ENCODE measurements at places on chromosomes 12 and 14. TPM values are rescaled to one million over a fixed set of nuclear protein-coding genes. Genes with fewer than 3 reads are reported as not detected.

The PPFIA2 gene
- not detected for total RNA-seq

The SPTB gene
- 0.81 TPM for total RNA-seq

The LMO3 gene
- not detected for total RNA-seq

The STK38L gene
- 5.4 TPM for total RNA-seq

The TAS2R20 gene
- total RNA-seq = 2.4 TPM

The C3AR1 gene
- total RNA-seq = 2.2 TPM

The IL31 gene
- not detected for total RNA-seq

- no peak for DNase-seq
Measured at GRCh38 chr12:50661300-50662115, 102.4 kb upstream of the ATF1 start.

- no peak for DNase-seq
Measured at GRCh38 chr12:2722806-2723205, 72.0 kb upstream of the FKBP4 start.

- peak; percentile 48 for DNase-seq
Measured at GRCh38 chr14:54681811-54682261, 114.9 kb downstream of the SAMD4A start.

GRCh38 chr12:45599196-45599595, 130.3 kb upstream of the ARID2 start:
- DNase-seq = no peak

DNA sequence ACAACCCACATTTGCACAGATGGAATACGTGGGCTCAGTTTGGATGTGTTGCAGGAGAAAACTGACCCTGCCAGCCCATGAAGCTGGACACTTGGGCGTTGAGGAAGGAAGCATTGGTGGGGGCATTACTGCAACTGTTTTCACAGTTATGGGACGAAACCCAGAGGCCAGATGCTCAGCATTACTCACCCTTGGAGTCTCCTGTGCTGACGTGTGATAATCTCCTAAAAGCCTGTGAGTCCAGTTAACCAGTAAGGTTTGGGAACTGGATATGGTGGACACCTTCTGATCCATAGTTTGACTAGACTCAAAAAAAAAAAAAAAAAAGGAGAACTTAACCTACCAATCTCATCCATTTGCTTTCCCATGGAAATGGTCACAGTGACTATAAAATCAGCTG, 52.8 kb upstream of the EGLN3 start:
- no peak for DNase-seq

All from hematopoietic multipotent progenitor cell (in vitro differentiated cells).